ENCODE measurements at places on chromosomes 2 and 18. TPM values are rescaled to one million over a fixed set of nuclear protein-coding genes. Genes with fewer than 3 reads are reported as not detected.

SPATA3 gene
- total RNA-seq: not detected

CFLAR gene
- 88.0 TPM for total RNA-seq

UGT1A8 gene
- total RNA-seq: not detected

AQP12A gene
- total RNA-seq: not detected

DSG1 gene
- not detected for total RNA-seq

CNGA3 gene
- total RNA-seq: 7.6 TPM

Measured in glutamatergic neuron (in vitro differentiated cells).